ENCODE measurements at places on chromosomes 3 and 15.

GRCh38 chr3:172034786-172035685 is 4.3 kb upstream of the FNDC3B start:
- DNase-seq = no peak

GRCh38 chr15:67025719-67026609 is 39.4 kb upstream of the SMAD3 start:
- no peak for DNase-seq

- DNase-seq = peak; percentile 27
These were observed 64.2 kb downstream of the SCAPER start for GRCh38 chr15:76840830-76841460.

- no peak for DNase-seq
These were observed 23.9 kb downstream of the MED12L start for GRCh38 chr3:151109286-151109800.

- DNase-seq = peak; percentile 62
These were observed at the start of gene MGLL for GRCh38 chr3:127822041-127822681. Gene MGLL, minus strand, starts transcription at chr3:127822515. Its CDS starts 197 bp downstream, at chr3:127822318.

GRCh38 chr3:173066044-173067004 is 74.7 kb downstream of the SPATA16 start:
- no peak for DNase-seq

DNA sequence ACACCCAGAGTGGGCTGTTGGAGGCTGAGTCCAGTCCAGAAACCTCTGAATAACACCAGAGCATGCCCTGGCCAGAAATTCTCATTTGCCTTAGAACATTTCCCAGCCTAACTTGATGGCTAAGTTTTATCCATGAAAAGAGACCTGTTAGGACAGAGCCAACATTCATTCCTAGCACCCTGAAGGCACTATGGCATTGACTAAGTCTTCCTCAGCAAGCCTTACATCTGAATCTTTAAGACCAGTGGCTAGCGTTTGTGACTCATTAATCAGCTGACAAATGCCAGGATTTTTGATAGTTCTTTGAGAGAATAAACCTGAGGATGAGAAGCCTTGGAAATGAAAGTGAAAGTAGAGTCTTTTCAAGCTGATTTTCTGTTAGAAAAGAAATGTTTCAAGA is 1087.1 kb upstream of the ALCAM start:
- no peak for DNase-seq

GRCh38 chr3:172517859-172518466 is 5.3 kb downstream of the TNFSF10 start:
- no peak for DNase-seq

GRCh38 chr15:80811781-80812315 is 32.7 kb downstream of the CEMIP start:
- no peak for DNase-seq

DNA sequence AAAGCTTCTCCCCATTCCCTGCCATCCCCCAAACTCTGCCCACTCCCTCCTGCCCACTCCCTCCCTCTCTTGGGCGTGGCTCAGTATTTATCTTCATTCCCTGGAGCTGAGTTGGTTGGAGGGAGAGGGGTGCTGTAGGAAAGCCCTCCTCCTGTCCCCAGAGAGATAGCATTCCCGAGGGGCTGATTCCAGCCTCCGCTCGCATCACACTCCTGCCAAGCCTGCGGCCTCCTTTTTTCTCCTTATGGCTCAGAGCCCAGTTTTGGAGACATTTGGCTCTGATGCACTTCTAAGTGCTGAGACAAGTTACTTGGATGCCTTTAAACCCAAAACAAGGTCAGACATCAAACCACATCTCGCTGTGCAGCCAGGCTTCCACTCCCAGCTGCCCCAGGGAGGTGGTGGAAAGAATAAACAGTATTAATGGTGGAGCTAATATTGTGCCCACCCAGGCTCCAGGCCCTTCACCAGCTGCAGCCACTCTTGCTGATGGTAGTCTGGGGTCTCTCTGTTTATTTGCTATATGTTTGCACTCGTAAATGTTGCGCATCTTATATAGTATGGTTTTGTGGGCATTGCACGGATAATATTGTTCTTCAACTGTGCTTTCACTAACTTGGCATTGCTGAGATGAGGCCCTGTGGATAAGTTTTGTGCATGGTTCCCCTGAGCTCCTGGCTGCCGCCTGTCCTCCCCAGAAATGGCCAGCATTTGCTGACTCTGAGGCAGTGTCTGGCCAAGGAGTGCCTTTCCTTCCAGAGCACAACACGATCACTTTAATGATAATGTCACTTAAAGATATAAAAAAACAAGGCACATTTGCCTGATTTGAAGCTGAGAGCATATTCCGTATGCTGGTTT is 157.2 kb downstream of the LRRC28 start:
- DNase-seq = no peak

GRCh38 chr3:117471831-117472230 is 762.3 kb downstream of the TUSC7 start:
- no peak for DNase-seq

DNA sequence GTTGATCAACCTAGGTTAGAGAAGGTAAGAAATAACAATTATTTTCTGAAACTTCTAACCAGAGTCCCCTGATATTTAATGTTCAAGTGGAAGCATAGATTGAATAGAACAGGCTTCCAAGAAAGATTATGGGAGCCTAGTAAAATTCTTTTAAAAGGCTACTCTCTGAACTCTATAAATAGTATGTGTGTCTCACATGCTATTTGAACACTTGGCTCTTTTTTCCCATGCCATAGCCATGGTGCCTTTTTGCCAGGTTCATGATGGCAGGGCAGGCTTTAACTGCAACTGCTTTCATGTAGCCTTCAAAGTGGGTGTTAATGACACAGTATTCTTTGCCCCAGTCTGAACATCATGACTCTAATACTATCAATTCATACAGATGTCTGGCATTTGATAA is 22.9 kb upstream of the STRIT1 start:
- no peak for DNase-seq

GRCh38 chr3:51398595-51399310 is 7.7 kb downstream of the RBM15B start:
- no peak for DNase-seq

DNA sequence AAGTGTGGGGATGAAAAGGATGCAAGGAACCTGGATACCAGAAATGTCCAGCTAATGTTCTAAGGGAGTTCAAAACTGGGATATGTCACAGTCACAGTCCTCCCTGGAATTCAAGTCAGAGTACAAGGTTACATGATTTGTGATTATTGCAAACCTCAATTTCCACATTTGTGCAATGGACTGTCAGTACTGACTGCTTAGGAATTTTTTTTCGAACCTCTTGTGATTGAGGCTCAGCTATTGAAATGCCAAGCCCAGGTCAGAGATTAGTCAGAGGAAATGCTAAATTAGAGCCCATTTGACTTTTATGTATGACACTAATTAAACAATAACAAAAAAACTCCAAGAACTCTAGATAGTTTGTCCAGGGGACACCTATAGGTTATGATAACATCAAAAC is 210.2 kb downstream of the THSD4 start:
- DNase-seq = no peak

- DNase-seq = no peak
These were observed 3.7 kb upstream of the RHOV start for GRCh38 chr15:40877694-40878093.

GRCh38 chr3:136518102-136518501 is 234.1 kb downstream of the STAG1 start:
- DNase-seq = no peak

DNA sequence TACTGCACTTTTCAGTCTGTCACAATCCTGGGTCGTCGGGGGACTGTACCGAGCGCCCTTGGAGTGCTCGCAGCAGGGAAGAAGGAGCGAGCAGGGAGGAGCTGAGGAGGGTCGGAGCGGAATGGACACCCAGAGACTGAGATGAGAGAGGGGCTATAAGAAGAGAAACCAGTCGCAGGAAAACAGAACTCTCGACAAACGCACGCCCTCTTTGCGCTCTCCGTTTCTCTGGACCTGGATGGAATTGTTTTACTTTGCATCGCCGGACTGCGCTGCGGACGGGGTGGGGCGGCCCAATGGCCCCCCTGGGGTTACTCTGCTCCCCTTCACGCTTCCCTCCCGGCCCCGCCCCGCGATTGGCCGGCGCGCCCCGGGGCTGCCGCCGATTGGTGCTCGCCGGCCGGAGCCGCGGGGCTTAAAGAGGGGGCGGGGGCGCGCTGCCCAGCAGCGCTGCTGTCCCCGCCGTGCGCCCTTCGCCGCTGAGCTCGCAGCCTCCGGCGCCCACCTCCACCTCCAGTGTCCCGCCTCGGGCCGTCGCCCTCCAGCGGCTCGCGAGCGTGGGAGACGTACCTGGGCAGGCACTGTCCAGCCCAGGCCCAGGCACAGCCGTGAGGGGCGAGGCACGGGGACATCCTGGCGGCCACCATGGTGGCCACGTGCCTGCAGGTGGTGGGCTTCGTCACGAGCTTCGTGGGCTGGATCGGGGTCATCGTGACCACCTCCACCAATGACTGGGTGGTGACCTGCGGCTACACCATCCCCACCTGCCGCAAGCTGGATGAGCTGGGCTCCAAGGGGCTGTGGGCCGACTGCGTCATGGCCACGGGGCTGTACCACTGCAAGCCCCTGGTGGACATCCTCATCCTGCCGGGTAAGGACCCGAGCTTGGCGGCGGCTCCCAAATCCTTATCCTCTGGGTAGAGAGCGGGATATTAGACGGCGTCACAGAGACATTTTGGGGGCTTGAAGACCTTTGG is at the start of gene CLDN11:
TSS of gene CLDN11 (plus strand) at position 447 of the 977 bp plus-strand sequence. CDS start at position 646, 199 bp downstream.
- peak; percentile 72 for DNase-seq

DNA sequence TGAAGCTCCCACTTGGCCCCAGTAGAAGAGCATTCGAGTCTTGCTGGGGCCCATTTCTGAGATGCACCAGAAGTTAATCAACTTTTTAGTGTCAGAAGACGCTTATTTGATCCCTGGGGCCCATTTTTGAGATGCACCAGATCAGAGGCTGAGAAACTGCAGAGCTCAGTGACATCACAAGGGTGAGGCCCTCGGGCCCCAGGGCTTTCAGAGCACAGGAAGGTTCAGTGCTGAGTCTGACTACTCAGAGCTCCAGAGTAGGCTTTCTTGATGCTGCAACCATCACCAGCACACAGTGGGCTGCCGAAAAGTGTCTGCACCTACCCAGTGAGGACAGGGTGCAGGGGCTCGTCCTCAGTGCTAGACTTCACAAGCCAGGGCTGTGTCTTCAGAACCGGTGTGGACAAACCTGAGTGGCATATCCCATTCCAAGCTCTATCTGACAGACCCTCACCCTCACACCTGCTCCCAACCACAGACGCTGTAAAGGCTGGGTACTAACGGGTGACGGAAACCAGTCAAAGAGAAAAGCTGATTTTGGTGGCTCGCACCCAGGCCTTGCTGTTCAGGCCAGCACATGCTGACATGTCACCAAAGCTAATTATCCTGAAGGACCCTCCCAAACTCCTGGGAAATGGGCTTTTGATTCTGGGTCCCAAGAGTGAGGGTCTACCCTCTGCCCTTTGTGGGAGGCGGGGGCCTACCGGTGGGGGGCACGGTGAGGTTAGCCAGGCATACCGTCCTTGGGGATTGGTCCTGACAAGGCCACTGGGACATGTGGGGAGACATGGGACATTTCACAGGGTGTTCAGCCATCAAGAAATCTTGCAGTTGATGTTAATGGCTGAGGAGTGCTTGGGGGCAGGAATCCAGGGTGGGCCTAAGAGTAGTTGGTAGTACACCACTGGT is 83.0 kb downstream of the PDCD6IP start:
- DNase-seq = no peak

- no peak for DNase-seq
These were observed 81.2 kb upstream of the GOLGA8J start for GRCh38 chr15:30001602-30002001.

DNA sequence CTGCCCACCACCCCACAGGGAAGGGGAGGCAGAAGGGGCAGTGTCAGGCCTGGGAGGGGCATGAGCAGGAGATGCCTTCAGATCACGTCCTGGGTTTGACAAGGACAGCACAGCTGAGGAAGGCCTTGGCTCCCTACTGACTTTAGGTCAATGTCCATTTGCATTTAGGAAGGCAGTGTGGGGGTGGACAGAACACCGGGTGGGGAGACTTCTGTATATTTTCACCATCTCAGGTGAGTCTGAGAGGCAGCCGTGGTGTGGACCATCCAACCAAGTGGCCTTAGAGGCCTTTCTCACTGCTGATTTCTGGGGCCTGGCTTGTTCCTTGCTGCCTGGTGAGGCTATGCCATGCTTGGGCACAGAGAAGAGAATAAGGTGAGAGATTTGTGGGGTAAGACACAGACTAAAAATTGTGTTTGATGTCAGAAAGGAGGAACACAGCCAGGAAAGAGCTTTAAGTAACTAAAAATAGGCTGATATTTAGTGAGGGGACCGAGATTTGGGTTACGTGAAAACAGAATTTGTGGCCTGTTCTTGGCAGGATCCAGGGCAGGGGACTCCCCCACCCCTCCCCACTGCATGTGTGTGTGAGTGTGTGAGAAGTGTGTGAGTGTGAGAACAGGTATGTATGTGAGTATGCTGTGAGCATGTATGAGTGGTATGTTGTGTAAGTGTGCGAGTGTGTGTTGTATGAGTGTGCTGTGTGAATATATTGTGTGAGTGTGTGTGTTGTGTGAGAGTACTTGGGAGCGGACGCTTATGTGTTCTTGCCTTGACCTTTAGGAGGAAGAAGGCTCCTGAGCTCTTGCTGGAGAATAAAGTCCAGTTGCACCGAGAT is 11.8 kb upstream of the PLA2G4E start:
- no peak for DNase-seq

DNA sequence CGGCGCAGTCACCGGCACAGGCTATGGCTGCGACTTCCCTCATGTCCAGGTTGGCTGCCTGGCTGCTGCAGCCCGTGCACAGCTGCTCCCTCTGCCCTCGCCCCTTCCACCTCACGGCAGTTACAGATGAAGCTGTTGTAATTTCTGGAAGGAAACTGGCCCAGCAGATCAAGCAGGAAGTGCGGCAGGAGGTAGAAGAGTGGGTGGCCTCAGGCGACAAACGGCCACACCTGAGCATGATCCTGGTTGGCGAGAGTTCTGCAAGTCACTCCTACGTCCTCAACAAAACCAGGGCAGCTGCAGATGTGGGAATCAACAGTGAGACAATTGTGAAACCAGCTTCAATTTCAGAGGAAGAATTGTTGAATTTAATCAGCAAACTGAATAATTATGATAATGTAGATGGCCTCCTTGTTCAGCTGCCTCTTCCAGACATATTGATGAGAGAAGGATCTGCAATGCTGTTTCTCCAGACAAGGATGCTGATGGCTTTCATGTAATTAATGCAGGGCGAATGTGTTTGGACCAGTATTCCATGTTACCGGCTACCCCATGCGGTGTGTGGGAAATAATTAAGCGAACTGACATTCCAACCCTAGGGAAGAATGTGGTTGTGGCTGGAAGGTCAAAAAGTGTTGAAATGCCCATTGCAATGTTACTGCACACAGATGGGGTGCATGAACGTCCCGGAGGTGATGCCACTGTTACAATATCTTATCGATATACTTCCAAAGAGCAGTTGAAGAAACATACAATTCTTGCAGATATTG is 13.2 kb upstream of the GNB4 start:
- peak; percentile 13 for DNase-seq

DNA sequence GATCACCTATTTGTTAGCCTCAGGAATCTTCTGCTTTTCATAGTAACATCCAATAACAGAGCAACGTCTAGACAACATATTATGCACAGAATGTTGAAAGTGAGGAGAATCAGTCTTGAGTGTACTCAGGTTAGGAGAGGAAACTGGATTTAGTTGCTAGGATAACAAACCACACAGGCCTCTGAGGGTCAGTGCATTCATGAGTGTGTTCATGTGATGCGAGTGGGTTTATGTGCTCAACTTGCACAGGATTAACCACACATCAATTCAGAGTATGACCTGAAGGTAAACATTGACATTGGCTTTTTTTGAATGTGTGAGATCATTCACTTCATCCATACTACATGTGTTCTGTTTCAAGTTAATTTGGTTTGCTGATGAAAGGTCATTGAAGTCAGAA is 287.6 kb downstream of the DIPK2A start:
- DNase-seq = no peak

- DNase-seq = no peak
These were observed 47.4 kb downstream of the FSIP1 start for GRCh38 chr15:39735120-39735717.
